ENCODE measurements at places on chromosomes 7 and 10. TPM values are rescaled to one million over a fixed set of nuclear protein-coding genes. Genes with fewer than 3 reads are reported as not detected.

The TIMM23 gene
- polyA plus RNA-seq, result 65.3 TPM

DNA sequence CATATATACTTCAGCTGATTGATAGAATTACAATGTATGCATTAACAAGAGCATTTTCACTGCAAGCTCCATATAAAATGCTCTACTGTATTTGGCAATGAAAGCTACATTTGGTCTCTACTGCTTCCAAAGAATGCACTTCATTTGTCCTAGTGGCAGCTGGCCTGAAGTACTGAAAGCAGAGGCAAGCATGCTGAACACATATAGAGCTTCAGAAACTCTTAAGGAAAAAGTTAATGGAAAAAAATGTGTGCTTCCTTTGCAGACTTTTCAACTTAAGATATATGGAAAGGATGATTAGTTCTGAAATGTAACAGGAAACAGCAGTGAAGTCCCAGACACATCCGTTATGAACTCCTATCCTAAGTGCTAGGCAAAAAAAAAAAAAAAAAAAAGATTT is 537.1 kb upstream of the POM121L12 start:
- no peak for DNase-seq

- DNase-seq, result no peak
Observed at GRCh38 chr7:151398446-151399304, 11.2 kb downstream of the WDR86 start.

The AASS gene
- 2.1 TPM for polyA plus RNA-seq

- no peak for DNase-seq
Observed at GRCh38 chr10:115514895-115515294, 421.7 kb downstream of the ATRNL1 start.

DNA sequence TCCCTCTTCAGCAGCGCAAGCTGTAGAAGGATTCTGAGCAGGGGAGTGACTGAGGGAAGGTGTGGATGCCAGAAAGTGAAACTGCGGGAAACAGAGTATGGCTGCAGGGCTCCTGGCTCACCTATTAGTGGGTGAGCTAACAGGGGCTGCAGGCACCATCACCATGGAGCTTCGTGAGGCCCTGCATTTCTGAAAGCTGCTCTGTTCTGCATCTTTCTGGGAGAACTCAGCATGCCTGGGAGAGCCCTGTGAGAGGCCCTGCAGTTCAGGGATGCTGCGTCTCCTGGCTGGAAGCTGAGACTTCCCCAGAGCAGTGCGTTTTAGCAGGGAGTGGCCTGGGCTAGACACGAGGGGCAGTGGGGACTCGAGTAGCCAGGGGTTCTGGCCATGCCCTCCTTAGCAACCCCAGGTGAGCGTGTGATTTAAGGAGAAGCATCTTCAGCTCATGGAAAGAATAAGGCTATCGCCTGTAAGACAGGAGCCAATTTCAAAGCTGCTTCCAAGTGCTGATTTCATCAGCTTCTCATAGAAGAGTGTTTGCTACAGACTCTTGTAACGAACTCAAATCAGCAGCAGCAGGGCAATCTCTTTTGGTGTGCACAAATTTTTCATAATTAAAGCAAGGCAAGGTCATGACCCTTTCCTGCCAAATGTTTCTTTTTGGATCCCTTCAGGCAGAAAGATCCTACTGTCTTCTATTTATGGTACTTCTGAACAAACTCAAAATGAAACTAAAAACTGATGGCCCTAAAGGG is 293.6 kb upstream of the ZNF32 start:
- no peak for DNase-seq

The IL6 gene
- not detected for polyA plus RNA-seq

DNA sequence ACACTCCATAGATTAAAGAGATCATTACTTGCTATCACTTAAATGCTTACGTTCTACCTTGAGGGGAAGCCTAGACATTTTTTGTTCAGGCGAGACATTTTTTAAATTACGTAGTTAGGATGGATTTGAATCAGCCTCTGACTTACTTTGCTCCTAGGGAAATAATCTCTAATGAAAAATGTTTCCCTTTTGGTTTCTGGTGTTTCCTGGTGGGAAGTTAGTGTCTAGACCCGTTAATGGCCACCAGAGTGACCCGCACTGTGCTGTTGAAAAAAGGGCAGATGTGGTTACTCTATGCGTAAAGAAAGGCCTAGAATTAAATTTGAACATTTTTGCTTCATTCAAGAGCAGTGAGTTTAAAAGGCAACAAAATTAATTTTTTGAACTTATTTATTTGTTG is 3.8 kb downstream of the ZNF365 start:
- no peak for DNase-seq

Measured in CD8-positive, alpha-beta memory T cell (primary cell).